ENCODE measurements at places on chromosomes 5 and 9.
A peak's percentile ranks its signal among the peaks of the same experiment; 100 is the strongest.

DNA sequence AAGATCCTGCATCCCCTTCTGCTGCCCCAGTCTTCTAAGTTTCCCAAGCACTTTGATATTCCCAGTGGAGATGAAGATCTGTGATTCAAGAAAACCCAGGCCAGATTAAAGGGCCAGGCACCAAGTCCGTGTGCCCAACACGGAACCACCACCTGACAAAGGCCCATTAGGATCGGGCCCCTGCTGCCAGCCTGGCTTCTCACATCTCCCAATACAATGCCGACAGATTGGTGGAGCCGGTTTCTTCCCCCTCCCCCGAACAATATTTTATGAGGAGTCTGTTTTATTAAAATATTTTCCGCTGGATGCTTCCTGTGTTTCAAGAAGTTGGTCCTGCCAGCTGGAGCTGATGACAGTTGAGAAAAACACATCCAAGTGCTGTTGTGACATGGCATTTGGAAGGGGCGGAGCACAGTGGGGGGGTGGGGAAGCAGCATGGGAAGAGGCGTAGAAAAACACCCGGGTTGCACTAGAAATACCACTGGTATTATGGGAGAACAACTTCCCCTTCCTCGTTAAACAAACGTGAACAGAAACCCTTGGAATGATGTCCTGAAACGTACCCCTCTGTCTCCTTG lies 45.0 kb downstream of the CRB2 start:
- H3K4me1 ChIP-seq = no peaks in the 10 kb centered on the region
- DNase-seq = no peak
- H3K27me3 ChIP-seq = no peaks in the 10 kb centered on the region
- no peak overlapping the region for H3K27ac ChIP-seq

- no peaks in the 10 kb centered on the region for H3K36me3 ChIP-seq
- no peak overlapping the region for H3K4me3 ChIP-seq
- H3K4me1 ChIP-seq = peaks cover 15% of the 10 kb centered on the region
- DNase-seq = no peak
Measured at GRCh38 chr9:14080959-14081542, 232.9 kb downstream of the NFIB start.

- H3K27me3 ChIP-seq = no peaks in the 10 kb centered on the region
- no peak overlapping the region for H3K27ac ChIP-seq
- DNase-seq = no peak
- H3K4me3 ChIP-seq = no peak overlapping the region
- H3K36me3 ChIP-seq = no peaks in the 10 kb centered on the region
- H3K4me1 ChIP-seq = peaks cover 10% of the 10 kb centered on the region
Measured at GRCh38 chr5:35794328-35794619, 62.4 kb upstream of the IL7R start.

GRCh38 chr5:142484821-142485387 lies 160.1 kb upstream of the SPRY4 start:
- no peaks in the 10 kb centered on the region for H3K4me1 ChIP-seq
- no peak overlapping the region for H3K27ac ChIP-seq
- no peaks in the 10 kb centered on the region for H3K36me3 ChIP-seq
- no peak for DNase-seq
- no peaks in the 10 kb centered on the region for H3K27me3 ChIP-seq

GRCh38 chr5:54837093-54837492 lies 148.3 kb downstream of the ESM1 start:
- H3K36me3 ChIP-seq = no peaks in the 10 kb centered on the region
- no peaks in the 10 kb centered on the region for H3K4me1 ChIP-seq
- no peak overlapping the region for H3K4me3 ChIP-seq
- H3K27me3 ChIP-seq = no peaks in the 10 kb centered on the region

GRCh38 chr5:174849426-174849825 lies 125.0 kb downstream of the MSX2 start:
- H3K4me1 ChIP-seq = no peaks in the 10 kb centered on the region
- H3K27ac ChIP-seq = no peak overlapping the region
- no peak overlapping the region for H3K4me3 ChIP-seq
- no peak for DNase-seq
- no peaks in the 10 kb centered on the region for H3K36me3 ChIP-seq
- H3K27me3 ChIP-seq = no peaks in the 10 kb centered on the region

GRCh38 chr5:83072966-83073365 lies 4.2 kb downstream of the TMEM167A start:
- no peak overlapping the region for H3K4me3 ChIP-seq
- no peaks in the 10 kb centered on the region for H3K27me3 ChIP-seq
- peaks cover 6% of the 10 kb centered on the region for H3K4me1 ChIP-seq
- H3K27ac ChIP-seq = no peak overlapping the region

DNA sequence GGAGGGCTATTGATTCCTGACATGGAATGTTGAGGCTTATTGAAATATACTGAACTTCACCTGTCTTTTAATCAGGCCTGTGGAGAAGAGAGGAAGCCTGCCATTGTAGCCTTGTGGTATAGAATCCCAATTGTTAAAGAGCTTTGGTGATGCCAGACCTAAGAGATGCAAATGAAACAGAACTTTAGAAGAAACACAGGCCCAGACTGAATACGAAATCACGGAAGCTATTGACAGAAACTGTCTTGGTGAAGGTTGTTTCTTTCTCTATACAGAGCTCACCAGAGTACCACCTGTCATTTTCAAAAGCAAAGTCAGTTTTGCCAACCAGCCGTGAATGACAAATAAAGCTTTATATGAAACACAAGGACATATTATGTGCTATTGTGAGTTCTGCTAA lies 660.3 kb downstream of the ISL1 start:
- DNase-seq = no peak
- no peaks in the 10 kb centered on the region for H3K36me3 ChIP-seq
- H3K27me3 ChIP-seq = peaks cover 9% of the 10 kb centered on the region
- no peak overlapping the region for H3K27ac ChIP-seq
- no peak overlapping the region for H3K4me3 ChIP-seq

GRCh38 chr5:36079200-36079781 lies 12.6 kb upstream of the UGT3A2 start:
- no peak overlapping the region for H3K4me3 ChIP-seq
- H3K36me3 ChIP-seq = no peaks in the 10 kb centered on the region

GRCh38 chr9:87659534-87660419 lies 66.1 kb upstream of the CTSL start:
- DNase-seq = no peak
- H3K4me3 ChIP-seq = no peak overlapping the region
- no peak overlapping the region for H3K27ac ChIP-seq

DNA sequence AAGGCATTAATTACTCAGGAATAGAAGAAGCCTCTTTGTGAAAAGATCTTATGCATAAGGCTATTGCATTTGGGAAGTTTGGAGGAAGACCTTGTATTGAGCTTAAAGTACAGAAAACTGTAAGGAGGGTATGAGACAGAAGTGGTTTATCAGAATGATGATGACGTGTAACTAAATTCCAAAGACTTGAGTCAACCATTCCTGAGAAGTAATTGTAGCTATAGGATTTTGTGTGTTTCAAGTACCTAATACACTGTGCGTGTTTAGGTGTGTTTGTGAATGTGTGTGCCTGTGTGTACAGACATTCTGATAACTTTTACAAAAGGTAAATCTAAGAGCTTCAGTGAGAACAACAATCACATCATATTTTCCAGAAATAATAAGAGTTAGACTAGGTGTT lies 46.5 kb upstream of the IRX2 start:
- H3K27me3 ChIP-seq = no peaks in the 10 kb centered on the region
- H3K36me3 ChIP-seq = no peaks in the 10 kb centered on the region

- no peak for DNase-seq
- no peak overlapping the region for H3K4me3 ChIP-seq
- H3K27me3 ChIP-seq = no peaks in the 10 kb centered on the region
- H3K4me1 ChIP-seq = no peaks in the 10 kb centered on the region
- no peak overlapping the region for H3K27ac ChIP-seq
Measured at GRCh38 chr5:145450286-145450885, 384.8 kb downstream of the PRELID2 start.

- no peak overlapping the region for H3K4me3 ChIP-seq
- no peaks in the 10 kb centered on the region for H3K27me3 ChIP-seq
- H3K36me3 ChIP-seq = peaks cover 12% of the 10 kb centered on the region
- H3K27ac ChIP-seq = no peak overlapping the region
- H3K4me1 ChIP-seq = no peaks in the 10 kb centered on the region
- DNase-seq = no peak
Measured at GRCh38 chr9:129151469-129151868, 26.6 kb downstream of the IER5L start.

DNA sequence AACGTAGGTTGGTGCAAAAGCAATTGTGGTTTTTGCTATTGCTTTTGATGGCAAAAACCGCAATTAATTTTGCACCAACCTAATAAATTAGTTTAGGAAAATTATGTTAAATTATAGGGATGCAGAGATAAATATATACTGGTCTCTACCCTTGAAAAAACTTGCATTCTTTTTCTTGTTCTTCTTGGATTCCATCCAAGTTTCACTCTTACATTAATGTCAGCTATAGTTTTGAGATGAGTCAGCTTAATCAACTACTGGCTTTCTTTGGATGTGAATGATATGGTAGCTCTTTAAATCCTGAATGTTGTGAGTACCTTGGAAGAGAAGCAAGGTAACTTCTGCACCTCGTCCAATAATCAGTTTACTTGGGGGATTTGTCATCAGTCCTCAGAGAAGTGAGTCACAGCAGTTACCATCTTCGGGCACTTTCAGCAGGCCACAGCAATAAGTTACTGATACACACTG lies 549.0 kb upstream of the ZNF608 start:
- no peak overlapping the region for H3K4me3 ChIP-seq
- peaks cover 11% of the 10 kb centered on the region for H3K4me1 ChIP-seq
- peak overlapping the region; percentile 6 for H3K27ac ChIP-seq
- DNase-seq = no peak
- H3K36me3 ChIP-seq = no peaks in the 10 kb centered on the region
- H3K27me3 ChIP-seq = no peaks in the 10 kb centered on the region

- no peak overlapping the region for H3K27ac ChIP-seq
- no peak for DNase-seq
- H3K4me1 ChIP-seq = peaks cover 19% of the 10 kb centered on the region
- no peaks in the 10 kb centered on the region for H3K27me3 ChIP-seq
Measured at GRCh38 chr5:177189965-177190364, 56.4 kb downstream of the NSD1 start.

DNA sequence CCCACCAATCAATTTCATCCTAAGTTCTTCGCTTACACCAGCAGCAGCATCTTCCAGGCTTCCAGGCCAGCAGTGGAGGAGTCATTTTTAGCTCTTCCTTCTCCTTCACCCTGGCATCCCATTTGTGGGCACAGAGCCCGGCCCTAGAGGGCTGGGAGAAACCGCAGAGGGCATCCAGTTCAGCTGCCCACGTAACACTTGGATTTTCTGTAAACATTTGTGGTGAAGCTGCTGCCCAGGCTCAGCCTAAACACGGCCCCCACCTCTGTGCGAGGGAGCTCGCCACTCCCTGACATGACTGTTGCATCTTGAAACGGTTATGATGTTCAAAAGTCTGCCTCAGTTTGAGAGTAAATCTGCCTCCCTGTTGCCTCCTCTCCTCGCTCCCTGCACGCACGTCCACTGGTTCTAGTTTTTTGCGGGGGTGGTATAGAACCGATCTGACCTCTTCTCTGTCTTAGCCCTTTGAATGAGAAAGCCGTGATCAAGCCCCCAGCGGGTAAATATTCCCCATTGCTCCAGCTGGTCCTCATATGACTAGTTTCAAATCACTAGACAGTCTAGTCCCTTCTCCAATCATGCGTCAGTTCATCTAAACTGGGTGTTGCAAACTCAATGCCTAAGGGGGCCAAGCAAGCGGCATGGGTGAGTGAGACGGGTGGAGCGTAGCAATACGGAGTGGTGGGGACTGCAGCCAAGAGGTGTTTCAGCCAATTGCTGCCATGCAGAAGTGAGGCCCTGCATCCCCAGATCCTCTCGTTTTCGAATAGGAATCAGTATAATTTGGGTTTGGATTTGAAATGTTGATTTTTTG lies 34.9 kb upstream of the N4BP3 start:
- H3K27me3 ChIP-seq = peaks cover 6% of the 10 kb centered on the region
- no peaks in the 10 kb centered on the region for H3K36me3 ChIP-seq
- H3K4me3 ChIP-seq = no peak overlapping the region
- no peaks in the 10 kb centered on the region for H3K4me1 ChIP-seq

- peak overlapping the region; percentile 42 for H3K4me3 ChIP-seq
- H3K36me3 ChIP-seq = no peaks in the 10 kb centered on the region
- peak overlapping the region; percentile 6 for H3K27ac ChIP-seq
- H3K27me3 ChIP-seq = no peaks in the 10 kb centered on the region
- DNase-seq = no peak
Measured at GRCh38 chr9:83061036-83061435, 1.9 kb downstream of the RASEF start.

DNA sequence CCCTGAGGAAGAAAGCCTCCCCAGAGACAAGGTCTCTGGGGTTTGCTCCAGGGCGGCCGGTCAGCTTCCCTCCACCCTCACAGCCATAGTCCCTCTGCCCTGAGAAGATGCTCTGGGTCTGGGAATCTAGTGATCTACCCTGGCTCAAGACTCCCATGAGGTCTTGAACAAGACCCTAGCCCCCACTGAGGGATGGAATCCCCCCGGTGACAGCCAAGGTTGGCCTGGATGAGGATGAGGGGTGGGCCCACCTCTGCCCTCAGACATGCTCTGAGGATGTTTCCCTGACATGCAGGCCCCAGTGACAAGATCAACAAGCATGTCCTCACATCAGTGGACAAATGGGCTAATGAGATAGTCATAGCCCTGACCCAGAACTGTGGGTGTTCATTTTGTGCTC lies 138.6 kb downstream of the C5orf15 start:
- H3K4me3 ChIP-seq = no peak overlapping the region
- H3K4me1 ChIP-seq = no peaks in the 10 kb centered on the region
- peaks cover 2% of the 10 kb centered on the region for H3K27me3 ChIP-seq
- no peaks in the 10 kb centered on the region for H3K36me3 ChIP-seq
- DNase-seq = no peak

- no peaks in the 10 kb centered on the region for H3K36me3 ChIP-seq
- H3K4me3 ChIP-seq = no peak overlapping the region
- DNase-seq = no peak
- H3K27ac ChIP-seq = no peak overlapping the region
- no peaks in the 10 kb centered on the region for H3K4me1 ChIP-seq
Measured at GRCh38 chr5:181039471-181039870, 595 bp upstream of the BTNL9 start.

GRCh38 chr5:95949810-95950209 lies 11.8 kb downstream of the ELL2 start:
- no peaks in the 10 kb centered on the region for H3K27me3 ChIP-seq
- H3K4me3 ChIP-seq = no peak overlapping the region
- peak overlapping the region; percentile 30 for H3K27ac ChIP-seq
- H3K36me3 ChIP-seq = peaks cover 87% of the 10 kb centered on the region

DNA sequence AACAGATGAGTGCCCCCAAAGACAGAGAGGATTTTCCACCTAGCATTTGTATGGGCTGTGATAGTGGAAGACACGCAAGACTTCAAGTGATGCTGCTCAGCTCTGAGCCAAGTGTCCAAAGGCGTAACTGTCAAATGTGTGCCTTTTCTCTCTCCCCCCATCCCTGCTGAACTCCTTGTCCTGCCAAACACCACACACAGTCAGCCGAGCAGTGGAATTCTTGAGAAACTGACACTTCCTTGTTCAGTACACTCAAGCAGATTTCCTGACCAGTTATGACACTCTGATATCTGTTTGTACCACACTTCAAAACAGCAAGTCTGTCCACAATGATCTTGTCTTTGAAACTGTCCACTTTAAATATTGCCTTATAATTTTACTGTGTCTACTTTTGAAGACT lies 166.4 kb downstream of the PIK3R1 start:
- no peak overlapping the region for H3K27ac ChIP-seq
- no peaks in the 10 kb centered on the region for H3K27me3 ChIP-seq
- peaks cover 8% of the 10 kb centered on the region for H3K4me1 ChIP-seq
- H3K36me3 ChIP-seq = no peaks in the 10 kb centered on the region

All from RWPE2 (cell line).